ENCODE measurements at places on chromosomes 12 and 14. TPM values are rescaled to one million over a fixed set of nuclear protein-coding genes. Genes with fewer than 3 reads are reported as not detected.

GRCh38 chr14:63276492-63277342, 42.0 kb downstream of the GPHB5 start:
- H3K4me3 ChIP-seq = no peak overlapping the region
- no peaks in the 10 kb centered on the region for H3K36me3 ChIP-seq
- no peak for DNase-seq
- H3K4me1 ChIP-seq = peaks cover 31% of the 10 kb centered on the region

DNA sequence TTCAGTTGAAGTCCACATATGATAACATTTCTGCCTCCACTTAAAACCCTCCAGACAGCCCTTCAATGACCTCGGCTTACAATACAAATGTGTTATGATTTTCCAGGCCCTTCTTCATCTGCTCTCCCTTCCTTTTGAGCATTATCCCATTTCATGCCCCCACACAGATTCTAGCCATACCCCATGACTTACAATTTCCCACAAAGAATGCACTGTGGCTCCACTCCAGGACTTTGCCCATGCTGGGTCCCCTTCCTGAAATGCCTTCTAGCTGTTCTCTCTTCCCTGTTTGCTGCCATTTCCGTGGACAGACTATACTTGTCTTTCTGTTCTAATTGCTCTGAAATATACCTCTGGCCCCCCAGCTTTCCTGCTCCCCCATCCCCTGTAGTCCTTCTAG, 963.2 kb downstream of the DIO2 start:
- no peak overlapping the region for H3K27ac ChIP-seq
- H3K27me3 ChIP-seq = no peaks in the 10 kb centered on the region
- no peak overlapping the region for H3K4me3 ChIP-seq
- H3K36me3 ChIP-seq = no peaks in the 10 kb centered on the region

- H3K4me1 ChIP-seq = no peaks in the 10 kb centered on the region
- DNase-seq = no peak
- H3K36me3 ChIP-seq = no peaks in the 10 kb centered on the region
- H3K27me3 ChIP-seq = no peaks in the 10 kb centered on the region
- no peak overlapping the region for H3K27ac ChIP-seq
Measured at GRCh38 chr12:87556985-87557384, 472.2 kb downstream of the C12orf50 start.

OAS1 gene
- total RNA-seq = 25.7 TPM

DNA sequence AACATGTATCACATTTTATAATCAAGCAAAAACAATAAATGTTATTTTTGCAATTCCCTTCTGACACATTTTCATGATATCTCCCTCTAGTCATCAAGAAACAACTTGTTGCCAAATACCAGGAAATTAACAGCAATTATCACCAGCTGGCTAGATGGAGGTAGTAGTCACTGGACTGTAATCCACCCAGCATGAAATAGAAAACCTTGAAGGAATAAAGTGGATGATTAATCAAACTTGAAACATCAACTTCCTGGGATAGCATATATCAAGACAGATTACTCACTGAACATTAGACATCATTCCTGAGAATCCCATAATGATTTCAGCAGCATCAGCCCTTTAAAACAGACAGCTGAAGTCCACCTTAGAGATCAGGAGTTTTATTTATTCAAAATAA, 259.0 kb downstream of the CCDC59 start:
- no peak overlapping the region for H3K4me3 ChIP-seq
- no peak overlapping the region for H3K27ac ChIP-seq
- no peaks in the 10 kb centered on the region for H3K36me3 ChIP-seq
- no peak for DNase-seq
- no peaks in the 10 kb centered on the region for H3K4me1 ChIP-seq
- no peaks in the 10 kb centered on the region for H3K27me3 ChIP-seq

Measured in stomach (tissue), 19 donors.